CD4-positive, alpha-beta T cell treated with Interleukin-10 for 1 hour (primary cell): ENCODE measurements at places on chromosomes 13 and 19.

GRCh38 chr13:43159026-43159461 is 135.7 kb downstream of the DNAJC15 start:
- no peak for DNase-seq

DNA sequence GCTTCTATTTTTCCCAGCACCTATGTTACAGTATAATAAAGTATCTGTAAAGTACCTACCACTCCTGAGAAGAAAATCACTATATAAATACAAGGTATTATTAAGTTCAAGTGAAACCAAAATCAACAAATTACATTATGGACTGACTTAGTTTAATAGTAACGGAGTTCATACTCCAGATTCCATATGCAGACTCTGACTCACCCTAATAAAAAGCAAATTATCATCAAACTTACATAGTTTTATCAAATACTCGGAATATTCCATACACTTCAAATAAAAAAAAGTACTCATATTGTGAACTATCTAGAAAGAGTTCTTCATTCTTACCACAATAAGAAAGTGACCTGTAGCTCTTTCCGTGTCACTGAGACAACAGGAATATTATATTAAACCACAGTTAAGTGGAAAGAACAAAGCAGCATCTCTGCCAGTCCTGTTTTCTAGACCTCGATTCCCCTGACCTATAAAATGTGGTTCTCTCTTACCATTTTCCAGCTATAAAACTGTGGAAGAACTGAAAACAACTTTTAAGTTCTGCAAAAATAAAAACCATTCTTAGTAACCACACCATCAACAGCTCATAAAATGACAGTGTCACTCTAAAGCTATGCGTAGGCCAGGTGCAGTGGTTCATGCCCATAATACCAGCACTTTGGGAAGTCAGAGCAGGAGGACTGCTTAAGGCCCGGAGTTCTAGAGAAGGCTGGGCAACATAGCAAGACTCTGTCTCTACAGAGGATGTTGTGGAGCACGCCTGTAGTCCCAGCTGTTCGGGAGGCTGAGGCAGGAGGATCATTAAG is 42.6 kb downstream of the USP12 start:
- DNase-seq, result no peak

DNA sequence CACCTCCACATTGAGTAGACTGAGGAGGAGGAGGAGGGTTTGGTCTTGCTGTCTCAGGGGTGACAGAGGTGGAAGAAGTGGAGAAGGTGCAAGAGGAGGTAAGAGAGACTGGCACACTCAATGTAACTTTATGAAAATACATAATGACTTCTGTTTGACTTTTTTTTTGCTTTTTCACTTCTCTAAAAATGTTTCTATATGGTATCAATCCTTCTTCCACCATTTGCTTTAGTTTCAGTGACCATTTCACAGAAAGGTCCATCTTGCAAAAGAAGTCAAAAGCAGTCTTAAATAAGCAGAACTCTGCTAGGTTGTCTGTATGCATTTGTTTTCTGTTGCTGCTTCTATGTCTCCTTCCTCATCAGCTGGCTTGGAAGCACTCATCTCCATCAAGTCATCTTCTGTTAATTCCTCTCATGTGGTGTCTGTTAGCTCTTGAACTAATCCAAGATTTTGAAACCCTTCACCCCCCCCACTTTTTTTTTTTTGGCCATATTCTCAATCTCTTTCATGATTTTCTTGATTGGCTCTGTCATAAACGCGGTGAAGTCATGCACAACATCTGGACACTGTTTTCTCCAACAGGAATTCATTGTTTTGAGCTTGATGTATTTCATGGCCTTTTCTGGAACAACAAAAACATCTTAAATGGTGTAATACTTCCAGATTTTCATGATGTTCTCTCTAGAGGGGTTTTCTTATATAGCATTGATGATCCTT is 80.8 kb downstream of the KL start:
- DNase-seq, result no peak

- DNase-seq, result no peak
Measured at GRCh38 chr19:16384688-16385087, 60.1 kb downstream of the KLF2 start.

- no peak for DNase-seq
Measured at GRCh38 chr13:95387733-95388207, 86.5 kb upstream of the ABCC4 start.

DNA sequence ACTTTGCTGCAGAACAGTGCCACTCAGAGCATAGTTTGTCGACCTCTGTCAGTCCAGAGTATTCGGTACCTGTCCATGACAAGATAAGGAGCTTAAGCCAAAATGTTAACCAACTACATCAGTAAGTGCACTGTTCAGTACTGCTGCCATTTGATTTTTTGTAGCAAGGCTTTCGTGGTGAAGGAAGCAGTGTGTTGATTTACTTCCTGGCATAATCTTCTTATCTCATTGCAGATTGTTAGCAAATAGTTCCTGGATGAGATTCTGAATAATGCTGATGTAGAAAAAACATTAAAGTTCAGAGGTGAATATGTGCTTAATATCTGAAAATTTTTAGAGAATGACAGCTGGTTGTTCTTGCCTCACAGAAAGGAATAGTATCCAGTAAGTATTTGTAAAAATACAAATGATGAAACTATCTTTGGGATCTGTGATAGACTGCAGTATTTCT is 85.7 kb downstream of the LRRC63 start:
- no peak for DNase-seq
